NCI-H460 (cell line): ENCODE measurements at places on chromosomes 3 and 15.

DNA sequence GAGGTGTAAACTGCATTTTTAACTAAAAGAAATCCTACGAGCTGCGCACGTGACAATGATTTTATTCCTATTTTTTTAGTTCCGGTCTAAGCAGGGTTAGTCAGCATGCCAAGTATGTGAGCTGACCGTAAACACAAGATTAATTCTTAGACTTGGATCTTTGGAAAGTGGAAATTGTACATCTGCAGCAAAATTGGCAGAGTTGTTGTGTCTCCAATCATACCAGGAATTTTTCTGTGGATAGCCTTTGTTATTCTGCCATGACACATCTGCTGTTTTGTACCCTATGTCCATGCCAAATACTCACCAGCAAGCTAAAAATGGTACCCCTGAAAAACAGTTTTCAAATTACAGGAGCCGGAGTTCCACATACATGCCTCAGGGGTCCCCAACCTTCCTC is 562.5 kb downstream of the UNC13C start:
- DNase-seq: no peak

- no peak for DNase-seq
Observed at GRCh38 chr3:60190073-60190472, 1061.2 kb downstream of the FHIT start.

DNA sequence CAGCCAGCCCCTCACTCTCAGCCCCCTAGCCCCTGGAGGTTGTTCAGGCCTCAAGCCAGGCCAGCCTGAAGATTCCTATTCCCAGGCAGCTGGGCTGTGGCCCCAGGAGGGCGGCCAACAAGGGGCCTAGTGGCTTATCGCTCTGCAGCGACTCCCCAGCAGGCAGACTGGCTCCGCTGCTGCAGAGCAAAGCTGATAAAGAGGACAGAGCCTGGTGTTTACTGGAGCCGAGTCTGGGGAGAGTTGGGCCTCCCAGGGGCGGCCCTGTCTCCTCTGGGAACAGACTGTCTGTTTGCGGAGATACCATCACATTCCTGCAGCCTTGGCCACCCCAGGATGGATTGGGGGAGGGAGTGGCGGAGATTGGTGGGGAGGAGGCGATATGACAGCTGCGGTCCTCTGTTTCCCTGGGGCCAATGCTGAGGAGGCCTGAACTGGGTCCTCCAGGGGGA is 22.4 kb upstream of the SMAD6 start:
- no peak for DNase-seq

DNA sequence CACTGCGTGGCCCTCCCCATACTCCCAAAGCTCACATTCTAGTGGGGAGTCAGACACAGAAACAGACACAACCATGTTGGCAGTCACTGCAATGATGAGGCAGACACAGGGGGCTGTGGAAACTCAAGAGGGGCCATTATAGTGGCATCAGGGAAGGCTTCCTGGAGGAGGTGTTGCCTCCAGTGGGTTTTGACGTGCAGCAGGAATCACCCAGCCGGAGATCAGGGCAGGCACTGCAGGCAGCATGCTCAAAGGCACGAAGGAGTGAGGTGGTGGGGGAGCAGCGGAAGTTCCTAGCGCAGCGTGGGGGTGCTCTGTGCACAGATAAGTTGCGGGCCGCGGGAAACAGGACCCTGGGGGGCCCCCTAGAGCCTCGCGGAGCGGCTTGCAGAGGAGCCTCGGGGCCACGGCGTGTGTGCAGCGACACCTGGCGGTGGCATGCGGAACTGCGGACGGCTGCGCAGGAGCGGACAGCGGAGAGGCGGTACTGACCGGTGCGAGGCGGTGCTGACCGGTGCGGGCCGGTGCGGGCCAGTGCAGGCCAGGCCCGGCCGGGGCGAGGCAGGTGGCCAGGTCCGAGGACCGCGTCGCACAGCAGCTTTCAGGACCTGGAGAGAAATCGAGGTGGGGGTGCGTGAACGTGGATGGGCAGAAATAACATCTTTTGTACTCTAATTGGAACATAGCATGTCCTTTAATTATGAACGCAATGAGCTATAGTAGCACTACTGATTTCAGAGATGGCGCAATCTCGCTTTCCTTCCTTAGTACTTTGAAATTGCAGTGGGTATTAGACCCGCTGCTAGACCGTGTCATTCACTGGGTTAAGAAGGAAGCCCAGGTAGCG is 101.5 kb downstream of the FBLN2 start:
- DNase-seq: peak; percentile 52

DNA sequence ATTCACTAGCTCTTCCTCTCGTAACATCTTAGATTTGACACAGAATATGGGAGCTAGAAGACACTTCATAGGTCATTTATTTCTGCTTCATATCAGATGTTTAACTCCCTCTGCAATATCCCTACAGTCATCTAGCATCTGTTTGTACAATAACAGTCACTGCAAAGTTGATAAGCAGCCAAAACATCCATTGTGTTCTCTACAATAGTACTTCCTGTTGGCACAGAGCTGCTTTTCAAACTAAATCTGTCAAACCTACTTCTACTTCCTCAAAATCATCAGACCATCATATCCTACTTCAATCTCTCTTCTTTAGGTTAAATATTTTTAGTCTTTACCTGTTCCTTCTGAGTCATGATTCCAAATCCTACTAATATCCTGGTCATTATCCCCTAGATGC is 233.2 kb downstream of the FGF12 start:
- no peak for DNase-seq

DNA sequence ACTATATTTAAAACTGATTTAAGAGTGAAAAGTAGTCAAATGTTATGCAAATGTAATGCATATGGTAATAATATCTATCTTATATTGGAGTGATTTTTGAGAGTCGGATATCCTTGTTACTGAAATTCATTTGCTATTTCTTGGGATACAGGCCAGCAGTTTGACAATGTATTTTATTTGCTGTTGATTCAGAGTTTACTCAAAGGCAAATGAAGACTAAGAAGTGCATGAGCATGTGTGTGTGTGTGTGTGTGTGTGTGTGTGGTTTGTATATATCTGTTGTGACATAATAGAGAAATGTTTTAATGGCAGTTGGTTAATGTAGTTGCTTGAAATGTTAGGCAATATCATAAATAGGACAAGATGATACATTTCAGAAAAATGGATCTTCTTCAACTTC is 39.0 kb downstream of the UNC13C start:
- DNase-seq: no peak

DNA sequence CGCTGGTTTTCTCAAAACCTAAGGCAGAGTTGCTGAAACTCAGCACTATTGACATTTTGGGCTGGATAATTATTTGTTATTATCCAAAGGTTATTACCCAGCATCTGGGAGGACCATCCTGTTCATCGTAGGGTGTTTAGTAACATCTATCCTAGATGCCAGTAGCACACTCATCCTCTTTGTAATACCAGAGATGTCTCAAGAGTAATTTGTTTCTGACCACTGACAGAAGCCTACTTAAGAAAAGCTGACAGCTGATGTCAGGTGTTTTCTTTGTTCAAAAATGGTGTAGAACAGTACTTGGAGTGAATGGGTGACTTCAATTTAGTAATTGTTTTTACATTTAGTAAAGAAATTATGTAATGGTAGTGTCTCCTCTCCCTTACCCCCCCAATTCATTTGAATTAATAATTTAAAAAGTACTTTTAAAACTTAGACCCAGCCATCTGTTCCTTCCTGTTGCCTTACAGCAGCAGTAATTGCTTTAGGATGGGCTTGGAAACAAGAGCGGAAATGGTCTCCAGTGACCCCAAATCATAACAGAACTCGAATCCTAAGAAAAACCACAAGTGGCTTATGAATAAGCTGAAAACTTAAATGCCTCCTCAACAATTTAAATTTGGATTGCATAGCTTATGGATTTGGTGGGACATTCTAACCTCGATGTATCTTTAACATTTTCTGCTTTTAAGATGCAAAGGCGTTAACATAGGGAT is 105.4 kb downstream of the PTPRG start:
- no peak for DNase-seq

DNA sequence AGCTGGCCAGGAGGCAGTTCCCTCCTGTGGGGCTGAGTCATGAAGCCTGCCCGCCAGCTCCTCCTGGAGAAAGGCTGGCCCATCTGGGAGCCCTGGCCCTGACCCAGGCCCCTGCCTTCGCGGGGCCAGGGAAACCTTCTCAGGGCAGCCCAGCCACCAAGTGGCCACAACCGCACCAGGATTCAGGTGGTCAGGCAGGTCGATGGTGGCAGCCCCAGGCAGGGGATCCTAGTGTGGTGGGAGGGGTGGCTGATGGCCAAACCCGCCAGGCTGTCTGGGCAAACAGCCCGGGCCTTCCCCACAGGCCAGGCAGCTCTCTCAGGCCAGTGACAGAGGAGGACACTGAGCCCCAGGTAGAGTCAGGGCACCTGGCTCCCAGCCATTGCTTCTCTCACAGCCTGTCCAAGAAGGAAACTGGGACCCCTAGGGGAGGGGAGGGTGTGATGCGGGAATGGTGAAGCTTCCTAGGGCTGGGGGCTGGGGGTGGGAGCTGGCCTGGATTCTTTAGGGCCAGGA is 1.2 kb downstream of the TWF2 start:
- DNase-seq: peak; percentile 33

GRCh38 chr3:106331636-106332035 is 462.8 kb upstream of the CBLB start:
- no peak for DNase-seq

- DNase-seq: no peak
Observed at GRCh38 chr3:34995796-34996430, 643.4 kb upstream of the ARPP21 start.

GRCh38 chr3:175716446-175716845 is 857.3 kb downstream of the NAALADL2 start:
- no peak for DNase-seq

DNA sequence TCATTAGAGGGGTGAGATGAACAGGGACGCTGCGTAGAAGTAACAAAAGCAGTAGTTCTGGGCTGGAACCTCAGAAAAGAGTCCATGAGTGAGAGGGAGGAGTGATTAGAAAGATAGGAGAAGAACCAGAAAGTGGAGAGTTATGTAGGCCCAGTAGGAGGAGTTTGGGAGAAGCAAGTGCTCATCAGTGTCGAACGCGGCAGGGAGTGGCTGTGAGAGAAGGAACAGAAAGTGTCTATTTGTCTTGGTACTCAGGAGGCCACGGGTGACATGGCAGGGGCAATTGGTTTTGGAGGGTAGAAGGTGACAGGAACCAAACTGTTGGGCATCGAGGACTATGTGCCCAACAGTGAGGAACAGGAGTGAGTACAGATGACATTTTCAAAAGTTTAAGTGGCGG is 1.3 kb upstream of the INSYN1 start:
- DNase-seq: no peak

DNA sequence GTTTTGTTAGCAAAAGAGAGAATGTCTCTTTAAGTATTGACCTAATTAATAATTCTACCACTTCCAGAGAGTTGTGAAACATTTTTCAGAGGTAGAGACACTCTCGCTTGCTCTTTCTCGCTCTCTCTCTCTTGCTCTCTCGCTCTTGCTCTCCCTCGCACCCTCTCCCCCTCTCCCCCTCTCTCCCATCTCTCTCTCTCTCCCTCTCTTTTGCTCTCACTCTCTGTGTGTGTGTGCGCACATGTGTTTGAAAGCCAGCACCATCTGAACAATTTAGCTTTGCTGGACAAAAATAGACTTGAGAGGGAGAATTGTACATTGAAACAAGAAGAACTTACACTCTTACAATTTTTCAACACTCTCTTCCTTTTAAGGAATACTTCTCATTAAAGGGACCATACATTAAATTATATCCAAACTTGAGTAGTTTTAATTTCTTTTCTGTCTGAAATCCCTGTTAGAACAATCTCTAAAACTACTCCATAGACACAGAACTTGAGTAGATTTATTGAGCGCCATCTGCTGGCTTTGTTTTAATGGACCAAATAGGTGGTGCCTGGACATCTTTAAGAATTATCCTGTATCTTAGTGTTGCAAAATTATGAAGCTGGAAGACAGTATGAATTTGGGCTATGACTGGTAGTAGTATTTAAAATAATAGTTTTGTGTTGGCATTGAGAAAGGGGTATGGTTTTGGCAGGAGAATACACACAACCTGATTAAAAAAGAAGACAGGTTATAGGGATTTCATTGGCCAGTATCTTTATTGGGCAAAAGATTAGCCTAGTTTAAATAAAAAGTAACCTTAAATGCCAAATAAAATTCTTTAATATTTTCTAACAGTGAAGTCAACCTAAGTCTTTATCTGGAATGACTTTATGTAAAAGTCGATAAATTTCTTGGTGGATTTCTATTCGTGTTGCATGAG is 124.6 kb downstream of the AKAP13 start:
- peak; percentile 54 for DNase-seq

DNA sequence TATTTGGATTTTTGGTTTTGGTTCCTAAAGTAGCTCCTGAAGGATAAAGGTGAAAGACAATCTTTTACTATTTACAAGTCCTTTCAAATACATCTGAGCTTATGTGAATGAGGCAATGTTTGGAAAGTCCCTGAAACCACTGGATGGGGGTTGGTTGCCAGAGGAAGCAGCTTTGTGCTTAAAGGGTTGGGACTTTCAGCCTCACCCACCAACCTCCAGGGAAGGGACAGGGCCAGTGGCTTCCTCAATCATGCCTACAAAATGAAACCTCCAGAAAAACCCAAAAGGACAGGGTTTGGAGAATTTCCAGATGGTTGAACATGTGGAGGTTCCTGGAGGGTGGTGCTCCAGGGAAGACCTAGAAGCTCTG is 20.9 kb upstream of the ABHD17C start:
- no peak for DNase-seq

DNA sequence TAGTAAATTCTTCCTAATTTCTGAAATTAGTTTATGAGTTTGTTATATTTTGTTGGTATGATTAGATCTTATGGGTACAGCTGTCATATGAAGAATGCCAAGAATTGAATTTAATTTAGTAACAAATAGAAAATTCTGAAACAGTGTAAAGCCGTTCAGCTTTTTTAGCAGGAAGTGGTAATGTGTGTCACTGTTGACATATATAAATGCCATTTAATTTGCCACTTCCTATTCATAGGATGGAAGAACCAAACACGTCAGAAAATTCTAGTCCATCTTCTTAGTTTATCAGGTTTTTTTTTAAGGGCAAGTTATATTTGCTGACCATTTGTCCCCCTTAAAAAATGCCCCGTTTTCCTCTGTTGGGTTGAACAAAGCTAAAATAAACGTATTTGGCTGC is 43.0 kb downstream of the RAB8B start:
- DNase-seq: no peak

GRCh38 chr3:188421836-188422540 is 268.0 kb downstream of the LPP start:
- DNase-seq: no peak

GRCh38 chr15:49742381-49742780 is 121.5 kb downstream of the DTWD1 start:
- DNase-seq: no peak

GRCh38 chr3:148366743-148367410 is 330.8 kb upstream of the AGTR1 start:
- peak; percentile 7 for DNase-seq

DNA sequence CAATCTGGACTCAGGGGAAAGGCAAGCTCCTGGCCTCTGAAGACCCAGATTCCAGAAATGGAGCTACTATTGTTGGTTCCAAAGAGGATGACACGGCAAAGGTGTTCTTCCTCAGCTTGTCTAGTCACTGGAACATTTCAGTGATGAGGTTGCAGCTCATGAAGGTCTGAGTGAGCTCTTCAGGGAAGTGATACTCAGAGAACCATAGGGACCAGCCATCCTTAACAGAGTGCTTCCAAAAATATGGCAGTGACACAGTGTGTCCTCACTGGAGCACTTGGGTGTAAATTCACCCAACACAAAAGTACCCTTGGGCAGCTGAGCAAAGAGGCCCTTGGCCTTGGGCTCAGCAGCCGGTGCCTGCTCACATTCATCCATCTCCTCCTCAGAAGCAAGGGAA is 46.3 kb downstream of the SPTSSB start:
- DNase-seq: no peak

- DNase-seq: no peak
Observed at GRCh38 chr3:53354945-53355498, 7.7 kb upstream of the DCP1A start.
